Aorta (tissue), 5 donors: ENCODE measurements at places on chromosomes 11 and 22. TPM values are rescaled to one million over a fixed set of nuclear protein-coding genes. Genes with fewer than 3 reads are reported as not detected.
A peak's percentile ranks its signal among the peaks of the same experiment; 100 is the strongest.

DNA sequence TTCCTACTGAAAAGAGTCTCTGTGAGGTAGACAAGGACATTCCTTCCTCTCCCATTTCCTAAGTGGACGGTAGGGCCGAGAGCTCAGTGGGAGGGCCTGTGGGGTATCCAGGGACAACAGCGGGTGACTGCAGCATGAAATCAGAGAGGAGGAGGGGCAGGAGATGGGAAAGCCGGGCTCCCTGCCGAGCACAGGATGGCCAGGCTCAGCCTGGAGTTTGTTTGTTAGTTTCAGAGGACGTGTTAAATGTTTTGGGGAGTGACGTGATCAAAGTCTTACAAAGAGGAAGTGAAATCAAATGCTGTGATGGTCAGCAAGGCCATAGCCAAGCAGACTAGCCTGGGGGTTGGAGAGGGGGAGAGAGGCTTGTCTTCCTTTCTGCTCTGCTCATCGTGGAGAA, 152.7 kb downstream of the ADAMTS15 start:
- no peaks in the 10 kb centered on the region for H3K36me3 ChIP-seq
- DNase-seq, result peak; percentile 81
- no peak overlapping the region for H3K27ac ChIP-seq
- H3K4me1 ChIP-seq, result no peaks in the 10 kb centered on the region
- H3K4me3 ChIP-seq, result no peak overlapping the region

DNA sequence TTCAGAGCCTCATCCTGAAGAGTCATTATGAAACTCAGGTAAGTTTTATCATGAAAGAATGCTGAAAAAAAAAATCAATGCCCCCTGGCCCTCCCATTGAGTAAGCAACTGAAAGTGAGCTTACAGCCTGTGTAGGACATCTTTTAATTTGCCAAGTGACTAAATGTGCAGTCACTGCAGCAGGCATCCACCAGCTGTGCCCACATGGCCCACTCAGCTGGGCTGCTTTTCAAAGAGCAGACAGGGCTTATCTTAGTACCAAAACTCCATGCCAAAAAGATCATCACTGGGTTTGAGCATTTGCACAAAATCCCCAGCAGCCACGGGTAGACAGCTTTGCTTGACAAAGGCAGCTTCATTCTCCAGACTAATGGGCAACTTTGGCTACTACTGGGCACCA, 709.7 kb downstream of the NTM start:
- no peaks in the 10 kb centered on the region for H3K4me1 ChIP-seq
- H3K27ac ChIP-seq, result no peak overlapping the region
- no peaks in the 10 kb centered on the region for H3K27me3 ChIP-seq
- H3K36me3 ChIP-seq, result no peaks in the 10 kb centered on the region
- DNase-seq, result no peak

DNA sequence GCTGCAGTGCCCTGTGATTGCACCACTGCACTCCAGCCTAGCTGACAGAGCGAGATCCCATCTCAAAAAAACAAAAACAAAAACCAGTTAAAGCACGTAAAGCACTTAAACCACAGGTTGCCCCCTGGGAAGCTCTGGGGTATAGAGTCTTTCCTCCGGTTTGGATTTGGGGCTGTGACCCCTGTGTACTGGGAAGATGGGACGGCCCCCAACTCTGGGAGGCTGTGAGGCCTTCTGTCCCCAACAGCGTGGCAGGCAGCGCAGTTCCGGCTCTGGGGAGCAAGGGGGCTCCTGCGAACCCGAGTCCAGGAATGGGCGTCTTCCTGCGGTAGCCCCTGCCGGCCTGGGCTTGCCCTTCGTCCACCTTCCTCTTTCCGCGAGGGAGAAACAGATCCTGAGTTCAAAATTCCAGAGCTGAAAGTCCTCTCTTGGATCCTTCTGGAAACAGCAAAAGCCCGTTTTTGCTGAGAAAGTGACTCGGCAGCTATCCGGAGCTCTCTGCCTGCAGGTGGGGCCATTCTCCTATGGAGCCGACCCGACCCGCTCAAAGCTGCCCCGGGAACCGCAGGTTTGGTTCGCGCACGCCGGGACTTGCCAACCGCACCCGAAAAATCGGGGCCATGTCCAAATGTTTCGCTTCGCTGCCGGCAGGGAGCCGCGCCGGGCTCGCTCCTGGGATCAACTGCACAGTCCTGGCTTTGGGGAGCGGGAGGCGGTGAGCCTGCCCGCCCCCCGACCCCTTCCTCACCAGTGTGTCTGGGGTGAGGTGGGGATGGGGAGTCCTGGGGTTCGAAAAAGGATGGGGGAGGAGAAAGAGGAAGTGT, 36.3 kb upstream of the POLA2 start:
- no peak overlapping the region for H3K4me3 ChIP-seq
- H3K27ac ChIP-seq, result no peak overlapping the region
- no peaks in the 10 kb centered on the region for H3K27me3 ChIP-seq
- peak; percentile 79 for DNase-seq

GRCh38 chr11:44377914-44378321, 68.0 kb upstream of the ALX4 start:
- H3K4me1 ChIP-seq, result no peaks in the 10 kb centered on the region
- no peak overlapping the region for H3K4me3 ChIP-seq
- DNase-seq, result no peak
- H3K27ac ChIP-seq, result no peak overlapping the region

GRCh38 chr11:62067741-62068140, 56.1 kb upstream of the INCENP start:
- H3K36me3 ChIP-seq, result no peaks in the 10 kb centered on the region
- H3K27me3 ChIP-seq, result no peaks in the 10 kb centered on the region
- no peak overlapping the region for H3K4me3 ChIP-seq
- H3K4me1 ChIP-seq, result no peaks in the 10 kb centered on the region
- H3K27ac ChIP-seq, result no peak overlapping the region

- no peaks in the 10 kb centered on the region for H3K27me3 ChIP-seq
- no peak overlapping the region for H3K4me3 ChIP-seq
- no peaks in the 10 kb centered on the region for H3K4me1 ChIP-seq
These were observed 9.3 kb upstream of the ADAMTS15 start for GRCh38 chr11:130439160-130439519.

DNA sequence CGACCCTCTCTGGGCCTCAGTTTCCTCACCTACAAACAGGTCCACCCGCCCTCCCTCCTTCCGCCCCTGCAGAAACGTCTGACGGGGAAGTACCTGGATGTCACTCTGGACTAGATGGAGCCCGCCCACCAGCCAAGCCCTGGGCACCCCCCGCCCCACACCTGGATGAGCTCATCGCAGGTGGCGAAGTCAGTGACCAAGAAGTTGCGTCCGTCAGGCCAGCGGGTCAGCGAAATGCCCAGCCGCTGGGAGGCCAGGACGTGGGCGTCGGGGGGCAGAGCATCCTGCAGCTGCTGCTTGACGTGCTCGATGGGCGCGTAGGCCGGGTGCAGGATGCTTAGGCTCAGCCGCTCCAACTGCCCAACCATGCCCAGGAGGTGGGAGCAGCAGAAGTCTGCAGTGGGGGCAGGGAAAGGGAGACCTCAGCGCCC, 897 bp downstream of the PNPLA5 start:
- H3K27me3 ChIP-seq, result no peaks in the 10 kb centered on the region
- peak; percentile 59 for DNase-seq
- H3K27ac ChIP-seq, result no peak overlapping the region
- H3K4me1 ChIP-seq, result no peaks in the 10 kb centered on the region

DNA sequence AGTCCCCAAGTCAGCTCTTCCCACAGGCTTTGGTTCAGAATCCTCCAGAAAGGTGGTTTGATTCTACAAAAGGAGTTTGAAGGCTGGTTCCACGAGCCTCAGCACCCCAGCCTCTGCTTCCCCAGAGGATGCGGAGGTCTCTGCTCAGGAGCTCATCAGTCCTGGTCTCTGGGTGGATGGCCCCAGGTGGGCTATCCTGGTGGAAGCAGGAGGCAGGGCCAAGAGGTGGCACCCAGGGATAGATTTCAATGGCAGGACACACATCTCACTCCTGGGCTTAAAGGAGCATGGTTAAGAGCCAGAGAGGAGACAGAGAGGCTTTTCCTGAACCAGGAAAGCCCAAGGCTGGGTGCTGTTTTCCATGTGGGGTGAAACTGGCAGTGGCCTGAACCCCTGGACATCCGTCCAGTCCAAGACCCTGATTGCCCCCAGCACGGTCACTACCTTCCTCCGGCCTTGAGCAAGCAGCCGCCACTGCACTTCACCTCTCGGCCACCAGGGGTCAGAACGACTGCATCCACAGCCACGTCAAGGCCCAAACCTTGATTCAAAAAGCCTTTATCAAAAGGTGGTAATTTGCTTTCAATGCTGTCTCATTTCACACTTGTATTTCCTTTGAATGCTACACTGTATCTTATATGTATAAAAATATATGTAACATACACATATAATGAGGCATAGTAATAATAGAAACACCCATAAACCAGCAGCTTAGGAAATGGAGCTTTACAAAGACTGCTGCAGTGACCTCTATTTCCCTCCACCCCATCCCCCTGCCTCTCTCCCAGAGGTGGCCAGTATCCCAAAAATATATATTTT, 19.3 kb upstream of the FXYD2 start:
- H3K27me3 ChIP-seq, result no peaks in the 10 kb centered on the region
- no peaks in the 10 kb centered on the region for H3K36me3 ChIP-seq
- H3K27ac ChIP-seq, result no peak overlapping the region

DNA sequence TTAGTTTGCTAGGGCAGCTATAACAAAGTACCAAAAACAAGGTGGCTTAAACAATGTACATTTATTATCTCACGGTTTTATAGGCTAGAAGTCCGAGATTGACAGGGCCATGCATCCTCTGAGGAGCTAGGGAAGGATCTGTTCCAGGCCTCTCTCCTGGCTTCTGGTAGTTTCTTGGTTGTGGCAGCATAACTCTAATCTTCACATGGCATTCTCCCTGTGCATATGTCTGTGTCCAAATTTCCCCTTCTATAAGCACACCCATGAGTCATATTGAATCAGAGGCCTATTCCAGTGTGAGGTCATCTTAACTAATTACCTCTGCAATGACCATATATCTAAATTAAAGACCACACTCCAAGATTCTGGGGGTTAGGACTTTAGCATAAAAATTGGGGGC, 31.3 kb upstream of the MMP13 start:
- no peaks in the 10 kb centered on the region for H3K27me3 ChIP-seq
- no peak overlapping the region for H3K27ac ChIP-seq
- no peak for DNase-seq

GRCh38 chr11:77066229-77067042, at the start of gene CAPN5:
CAPN5 (plus strand) TSS chr11:77066971; CDS start chr11:77084887, 17,916 bp downstream.
- peak within 1 kb of the TSS; percentile 51 for H3K27ac ChIP-seq
- H3K4me3 ChIP-seq, result peak within 1 kb of the TSS; percentile 48
- peak; percentile 94 for DNase-seq
- H3K36me3 ChIP-seq, result no peaks in the 10 kb centered on the region

GRCh38 chr11:67384851-67385366, 6.9 kb upstream of the RAD9A start:
- no peaks in the 10 kb centered on the region for H3K4me1 ChIP-seq
- H3K36me3 ChIP-seq, result no peaks in the 10 kb centered on the region
- DNase-seq, result no peak
- no peaks in the 10 kb centered on the region for H3K27me3 ChIP-seq

- H3K27me3 ChIP-seq, result no peaks in the 10 kb centered on the region
- no peak overlapping the region for H3K27ac ChIP-seq
- no peak for DNase-seq
- no peak overlapping the region for H3K4me3 ChIP-seq
- H3K4me1 ChIP-seq, result peaks cover 15% of the 10 kb centered on the region
These were observed 7.1 kb downstream of the CD44 start for GRCh38 chr11:35146074-35146521.

DNA sequence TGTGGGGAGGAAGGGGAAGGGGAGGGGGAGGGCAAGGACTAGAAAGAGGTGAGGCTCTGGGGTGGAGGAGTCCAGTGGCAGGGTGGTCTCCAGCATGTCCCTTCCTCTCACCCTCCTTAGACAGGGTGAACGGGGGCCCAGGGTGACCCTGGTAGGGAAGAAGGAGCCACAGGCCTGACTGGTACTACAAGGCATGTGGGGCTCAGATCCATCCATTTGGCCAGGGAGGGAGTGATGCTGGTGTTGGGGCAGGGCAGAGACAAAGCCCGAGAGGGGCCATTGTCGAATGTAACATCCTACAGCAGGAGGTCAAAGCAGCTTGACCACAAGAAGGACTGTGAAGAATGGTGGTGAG, 69.0 kb upstream of the SHISAL1 start:
- H3K36me3 ChIP-seq, result no peaks in the 10 kb centered on the region
- no peak overlapping the region for H3K4me3 ChIP-seq
- no peaks in the 10 kb centered on the region for H3K4me1 ChIP-seq
- H3K27ac ChIP-seq, result no peak overlapping the region
- H3K27me3 ChIP-seq, result no peaks in the 10 kb centered on the region
- peak; percentile 21 for DNase-seq

DNA sequence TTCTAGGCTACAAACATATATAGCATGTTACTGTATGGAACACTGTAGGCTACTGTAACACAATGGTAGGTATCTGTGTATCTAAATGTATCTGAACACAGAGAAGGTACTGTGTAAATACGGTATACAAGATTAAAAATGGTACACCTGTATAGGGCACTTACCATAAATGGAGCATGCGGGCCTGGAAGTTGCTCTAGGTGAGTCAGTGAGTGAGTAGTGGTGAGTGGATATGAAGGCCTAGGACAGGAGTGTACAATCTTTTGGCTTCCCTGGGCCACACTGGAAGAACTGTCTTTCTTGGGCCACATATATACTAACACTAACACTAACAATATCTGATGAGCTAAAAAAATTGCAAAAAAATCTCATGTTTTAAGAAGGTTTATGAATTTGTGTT, 21.4 kb downstream of the RNF141 start:
- peaks cover 12% of the 10 kb centered on the region for H3K4me1 ChIP-seq
- H3K27me3 ChIP-seq, result no peaks in the 10 kb centered on the region
- no peaks in the 10 kb centered on the region for H3K36me3 ChIP-seq
- no peak overlapping the region for H3K4me3 ChIP-seq
- H3K27ac ChIP-seq, result no peak overlapping the region
- DNase-seq, result no peak

- H3K27me3 ChIP-seq, result no peaks in the 10 kb centered on the region
- H3K27ac ChIP-seq, result no peak overlapping the region
- no peaks in the 10 kb centered on the region for H3K4me1 ChIP-seq
- H3K36me3 ChIP-seq, result peaks cover 8% of the 10 kb centered on the region
- DNase-seq, result no peak
- H3K4me3 ChIP-seq, result no peak overlapping the region
These were observed 65.4 kb downstream of the PPP6R3 start for GRCh38 chr11:68525930-68526329.

DNA sequence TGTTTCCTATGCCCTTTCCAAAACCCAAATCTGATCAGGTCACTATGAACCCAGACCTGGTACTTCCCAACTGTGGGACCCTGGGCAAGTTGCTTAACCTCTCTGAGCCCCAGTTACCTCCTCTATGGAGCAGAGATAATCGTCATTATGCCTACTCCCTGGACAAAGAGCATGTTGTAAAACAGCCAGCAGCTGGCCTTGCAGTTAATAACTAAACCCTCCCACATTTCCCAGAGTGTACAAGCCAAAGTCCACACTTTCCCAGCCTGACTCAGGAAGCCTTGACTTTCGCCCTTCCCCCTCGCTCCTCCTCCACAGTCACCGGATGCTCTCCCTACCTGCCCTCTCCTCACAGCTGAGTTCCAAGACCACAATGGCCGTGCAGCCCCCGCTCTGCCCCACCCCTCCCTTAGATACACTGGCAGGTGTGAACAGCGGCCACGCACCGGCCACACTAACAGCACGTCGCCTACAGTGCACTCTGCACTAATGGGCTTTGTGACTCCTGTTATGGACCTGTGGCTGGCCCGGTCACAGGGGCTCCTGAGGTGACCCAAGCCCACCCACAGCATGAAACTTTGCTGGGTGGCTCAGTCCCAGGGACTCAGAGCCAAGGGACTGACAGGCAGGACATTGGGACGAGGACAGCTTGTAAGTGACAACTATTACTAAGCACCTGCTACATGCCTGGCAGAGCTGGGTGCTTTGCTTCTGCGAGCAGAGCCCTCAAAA, 15.6 kb upstream of the MFNG start:
- H3K27me3 ChIP-seq, result no peaks in the 10 kb centered on the region
- no peak overlapping the region for H3K27ac ChIP-seq
- no peaks in the 10 kb centered on the region for H3K36me3 ChIP-seq
- no peak overlapping the region for H3K4me3 ChIP-seq

NCF4 gene
- 42.4 TPM for total RNA-seq

RASD2 gene
- 12.2 TPM for total RNA-seq

CALCB gene
- 0.15 TPM for total RNA-seq

DBX1 gene
- not detected for total RNA-seq

ARHGAP8 gene
- total RNA-seq, result 1.4 TPM
